SK-N-SH (cell line): ENCODE measurements at places on chromosomes 3 and 15. TPM values are rescaled to one million over a fixed set of nuclear protein-coding genes. Genes with fewer than 3 reads are reported as not detected.

The ZNF148 gene
- 5.1 and 7.1 TPM in 2 replicates for polyA plus RNA-seq

- DNase-seq, result no peak
Observed at GRCh38 chr15:40092979-40093869, 15.5 kb downstream of the BMF start.

- no peak for DNase-seq
Observed at GRCh38 chr3:4994823-4995499, 15.7 kb downstream of the BHLHE40 start.

The DPPA2 gene
- polyA plus RNA-seq, result not detected in 2 replicates

The FHIT gene
- polyA plus RNA-seq, result 0.29 and 0.41 TPM in 2 replicates

The THSD4 gene
- 64.8 and 79.1 TPM in 2 replicates for polyA plus RNA-seq

- DNase-seq, result no peak
Observed at GRCh38 chr3:17775073-17775472, 32.6 kb upstream of the TBC1D5 start.

The MYLK gene
- polyA plus RNA-seq, result 262 and 272 TPM in 2 replicates

DNA sequence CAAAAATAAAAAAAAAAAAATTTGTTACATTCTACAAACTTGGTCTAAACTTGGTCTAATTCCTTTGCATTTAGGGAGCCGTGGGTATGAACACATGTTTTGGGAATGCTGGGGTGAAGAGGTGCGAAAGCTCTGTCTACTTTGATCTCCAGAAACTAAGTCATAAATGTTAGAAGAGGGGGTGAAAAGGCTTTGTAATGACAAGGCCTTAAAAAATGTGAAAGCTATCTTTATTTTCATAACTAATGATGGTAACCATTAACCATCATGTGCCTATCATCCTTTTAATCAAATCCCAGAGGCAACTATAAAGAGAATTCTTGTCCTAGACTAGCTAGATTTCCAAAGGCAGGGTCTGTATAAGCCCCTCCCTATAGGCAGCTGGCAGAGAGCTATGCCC lies 60.9 kb downstream of the PRICKLE2 start:
- DNase-seq, result no peak

DNA sequence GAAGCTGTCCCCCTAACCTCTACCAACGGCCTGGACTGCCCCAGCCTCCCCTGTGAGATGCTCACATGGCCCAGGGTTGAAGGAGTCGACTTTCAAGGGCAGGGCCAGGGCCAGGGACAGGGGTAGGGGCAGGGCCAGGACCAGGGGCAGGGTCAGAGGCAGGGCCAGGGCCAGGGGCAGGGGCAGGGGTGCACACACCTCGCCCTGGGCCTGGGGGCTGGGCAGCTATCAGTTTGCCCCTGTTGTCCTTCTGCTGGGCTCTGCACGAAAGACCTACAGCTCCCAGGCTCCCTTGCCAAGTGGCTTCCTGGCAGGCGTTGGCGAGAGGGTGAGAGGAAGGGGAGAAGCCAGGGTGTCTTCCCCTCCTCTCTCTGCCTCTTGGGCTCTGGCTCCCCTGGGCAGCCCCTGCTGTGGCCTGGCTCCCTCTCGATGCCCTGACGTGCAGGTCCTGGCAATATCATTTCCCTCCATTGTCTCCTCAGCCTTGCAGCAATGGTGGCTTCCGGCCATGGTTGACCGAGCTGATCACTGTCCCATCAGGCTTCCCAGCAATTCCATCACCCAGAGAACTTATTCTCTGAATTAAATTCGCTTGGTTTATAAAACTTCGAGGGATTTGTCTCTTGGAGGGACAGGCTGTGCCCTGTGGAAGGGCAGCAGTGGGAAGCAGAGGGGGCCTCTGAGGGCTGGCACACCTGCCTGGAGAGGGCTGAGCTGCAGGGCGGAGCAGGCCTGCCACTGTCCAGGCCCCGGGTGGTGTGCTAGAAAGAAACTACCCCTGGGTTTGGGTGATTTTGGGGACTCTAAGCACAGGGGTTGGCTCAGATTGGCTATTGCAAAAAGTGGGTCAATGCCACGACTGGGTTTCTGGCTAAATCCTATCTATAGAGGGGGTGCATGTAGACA lies 13.9 kb downstream of the PRR23E start:
- no peak for DNase-seq
